ENCODE measurements at places on chromosomes 6 and 20. TPM values are rescaled to one million over a fixed set of nuclear protein-coding genes. Genes with fewer than 3 reads are reported as not detected.

Gene B3GALT4
- 19.3 TPM for polyA plus RNA-seq

- no peak for DNase-seq
Observed at GRCh38 chr6:41262401-41262800, 24.1 kb downstream of the TREM1 start.

- no peak for DNase-seq
Observed at GRCh38 chr6:45836984-45837383, 178.7 kb downstream of the CLIC5 start.

GRCh38 chr6:168565112-168565511 is 124.1 kb downstream of the SMOC2 start:
- DNase-seq: no peak
